ENCODE measurements at places on chromosomes 16 and 17. TPM values are rescaled to one million over a fixed set of nuclear protein-coding genes. Genes with fewer than 3 reads are reported as not detected.

- DNase-seq: no peak
- H3K27ac ChIP-seq: no peak overlapping the region
- H3K4me1 ChIP-seq: peaks cover 4% of the 10 kb centered on the region
- H3K36me3 ChIP-seq: peaks cover 7% of the 10 kb centered on the region
- no peaks in the 10 kb centered on the region for H3K27me3 ChIP-seq
These were observed 47.5 kb downstream of the USP22 start for GRCh38 chr17:20995164-20995872.

GRCh38 chr17:48795444-48796162 is 21.4 kb downstream of the TTLL6 start:
- no peak overlapping the region for H3K4me3 ChIP-seq
- no peaks in the 10 kb centered on the region for H3K27me3 ChIP-seq
- H3K27ac ChIP-seq: no peak overlapping the region
- no peaks in the 10 kb centered on the region for H3K36me3 ChIP-seq
- peak; percentile 25 for DNase-seq
- H3K4me1 ChIP-seq: peaks cover 8% of the 10 kb centered on the region

The RRAD gene
- 36.0 TPM for total RNA-seq

- peak; percentile 40 for DNase-seq
- H3K4me1 ChIP-seq: peaks cover 8% of the 10 kb centered on the region
- no peak overlapping the region for H3K4me3 ChIP-seq
- H3K27ac ChIP-seq: no peak overlapping the region
- no peaks in the 10 kb centered on the region for H3K36me3 ChIP-seq
- no peaks in the 10 kb centered on the region for H3K27me3 ChIP-seq
These were observed 5.6 kb upstream of the TBX2 start for GRCh38 chr17:61393904-61394629.

All from lung (tissue), 17 donors.